T-cell (primary cell): ENCODE measurements at places on chromosomes 2 and 18. TPM values are rescaled to one million over a fixed set of nuclear protein-coding genes. Genes with fewer than 3 reads are reported as not detected.

DNA sequence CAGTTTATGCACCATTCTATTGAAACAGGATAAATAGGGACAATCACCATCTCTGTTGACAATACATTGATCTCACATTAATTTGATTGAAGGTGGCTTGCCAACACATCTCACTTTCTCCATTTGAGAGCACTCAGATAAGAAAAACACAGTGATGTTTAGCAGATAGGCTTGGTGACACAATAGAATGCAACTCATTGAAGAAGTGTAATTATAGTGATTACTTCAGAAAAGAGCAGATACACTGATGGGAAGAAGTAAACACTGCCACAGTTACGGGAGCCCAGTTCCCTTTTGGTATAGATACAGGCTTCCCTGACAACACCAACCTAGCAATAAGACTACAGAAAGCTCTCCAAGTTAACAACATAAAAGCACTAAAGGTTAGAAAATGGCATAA, 89.1 kb downstream of the FIGN start:
- no peak for DNase-seq

Gene EHD3
- total RNA-seq: 2.9 TPM

- DNase-seq: no peak
These were observed 789.8 kb upstream of the FSHR start for GRCh38 chr2:49943944-49944778.

Gene TDRD15
- not detected for total RNA-seq

GRCh38 chr2:25539136-25539535, 134.2 kb downstream of the DTNB start:
- no peak for DNase-seq

DNA sequence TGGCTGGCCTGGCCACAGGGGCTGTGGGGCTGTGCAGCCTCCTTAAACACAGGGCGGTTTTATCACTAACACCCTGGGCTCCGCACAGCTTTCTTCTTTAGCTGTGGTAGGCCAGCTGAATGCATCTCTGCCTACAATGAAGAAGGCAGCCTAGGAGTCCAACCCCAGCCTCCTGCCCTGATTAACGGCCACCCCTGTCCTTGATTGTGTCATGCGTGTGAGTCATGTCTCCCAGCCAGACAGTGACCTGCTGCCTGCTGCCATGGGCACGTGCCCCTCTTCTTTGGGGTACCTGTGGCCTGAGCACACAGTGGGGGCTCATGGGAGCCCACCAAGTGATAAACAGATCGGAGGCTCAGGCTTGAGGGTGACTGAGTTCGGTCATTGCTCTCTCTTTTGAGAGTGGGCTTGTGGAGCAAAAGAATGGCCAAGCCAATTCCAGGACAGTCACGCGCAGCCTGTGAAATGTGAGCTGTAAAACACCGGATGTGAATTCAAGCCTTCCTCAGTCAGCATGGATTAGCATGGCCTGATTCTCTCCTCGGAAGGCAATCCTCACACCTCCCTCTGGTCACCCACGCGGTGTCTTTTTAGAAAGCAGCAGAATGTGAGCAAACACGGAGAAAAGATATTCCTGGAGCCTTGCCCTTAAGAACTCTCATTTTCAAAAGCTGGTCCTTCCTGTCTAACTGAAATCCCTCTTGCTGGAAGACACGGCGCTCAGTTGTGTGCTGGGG, 144.1 kb downstream of the CELF4 start:
- DNase-seq: no peak

GRCh38 chr18:26992926-26993325, 127.4 kb upstream of the AQP4 start:
- no peak for DNase-seq

DNA sequence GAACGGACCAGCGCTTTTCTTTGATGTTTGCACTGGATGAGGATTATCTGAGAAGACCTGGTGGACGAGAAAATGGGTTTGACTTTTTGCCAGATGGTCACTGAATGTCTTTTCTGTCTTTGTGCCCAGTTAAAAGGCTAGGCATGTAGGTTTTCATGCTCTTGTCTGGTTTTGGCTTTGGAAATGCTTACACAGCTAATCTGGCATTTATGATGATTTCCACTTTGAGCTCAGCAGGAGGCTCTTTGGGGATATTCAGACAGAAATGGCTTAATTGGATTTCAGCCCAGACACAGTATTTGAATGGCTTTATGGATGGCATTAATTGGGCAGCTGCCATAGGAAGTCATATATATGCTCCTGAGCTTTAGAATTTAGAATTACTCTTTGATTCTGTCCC, 59.6 kb downstream of the NCK2 start:
- no peak for DNase-seq

DNA sequence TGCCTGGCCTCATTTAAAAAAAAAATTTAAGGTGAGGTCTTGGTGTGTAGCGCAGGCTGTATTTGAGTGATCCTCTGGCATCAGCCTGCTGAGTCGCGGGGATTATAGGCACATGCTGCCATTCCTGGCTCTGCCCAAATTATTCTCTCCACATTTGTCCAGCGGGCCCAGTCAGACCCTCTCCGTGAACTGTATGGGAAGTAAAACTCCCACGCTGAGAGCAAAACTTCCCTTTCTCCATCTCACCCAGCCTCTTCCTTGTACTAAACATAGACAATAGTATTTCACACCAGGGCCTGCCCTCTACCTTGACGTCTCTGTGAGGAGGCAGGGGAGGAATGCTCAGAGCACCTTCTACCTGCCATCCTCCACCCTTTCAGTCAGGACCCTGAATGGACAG, 37.0 kb downstream of the EIF4E2 start:
- DNase-seq: no peak

Gene PARD3B
- total RNA-seq: 0.92 TPM

DNA sequence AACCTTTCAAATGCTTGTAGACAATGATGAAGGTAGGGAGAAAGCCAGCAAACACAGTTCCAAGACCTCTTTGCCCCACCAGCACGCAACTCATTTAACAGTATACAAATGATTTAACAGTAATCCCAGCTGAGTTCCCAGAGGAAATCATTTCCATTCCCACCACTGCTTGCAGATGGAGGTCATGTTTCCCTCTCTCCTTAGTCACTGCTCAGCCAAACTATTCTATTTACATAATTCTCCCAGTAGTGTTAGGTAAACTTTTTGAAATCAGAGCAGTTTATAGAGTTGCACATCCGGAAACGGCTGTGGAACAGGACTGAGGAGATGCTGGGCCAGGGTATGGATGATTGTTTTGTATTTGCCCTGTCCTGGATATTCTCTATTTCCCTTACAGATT, 328.5 kb downstream of the FIGN start:
- no peak for DNase-seq

- DNase-seq: no peak
These were observed 37.8 kb upstream of the OLA1 start for GRCh38 chr2:174286172-174286571.

GRCh38 chr2:193837111-193837738, 1642.5 kb upstream of the TMEFF2 start:
- no peak for DNase-seq

DNA sequence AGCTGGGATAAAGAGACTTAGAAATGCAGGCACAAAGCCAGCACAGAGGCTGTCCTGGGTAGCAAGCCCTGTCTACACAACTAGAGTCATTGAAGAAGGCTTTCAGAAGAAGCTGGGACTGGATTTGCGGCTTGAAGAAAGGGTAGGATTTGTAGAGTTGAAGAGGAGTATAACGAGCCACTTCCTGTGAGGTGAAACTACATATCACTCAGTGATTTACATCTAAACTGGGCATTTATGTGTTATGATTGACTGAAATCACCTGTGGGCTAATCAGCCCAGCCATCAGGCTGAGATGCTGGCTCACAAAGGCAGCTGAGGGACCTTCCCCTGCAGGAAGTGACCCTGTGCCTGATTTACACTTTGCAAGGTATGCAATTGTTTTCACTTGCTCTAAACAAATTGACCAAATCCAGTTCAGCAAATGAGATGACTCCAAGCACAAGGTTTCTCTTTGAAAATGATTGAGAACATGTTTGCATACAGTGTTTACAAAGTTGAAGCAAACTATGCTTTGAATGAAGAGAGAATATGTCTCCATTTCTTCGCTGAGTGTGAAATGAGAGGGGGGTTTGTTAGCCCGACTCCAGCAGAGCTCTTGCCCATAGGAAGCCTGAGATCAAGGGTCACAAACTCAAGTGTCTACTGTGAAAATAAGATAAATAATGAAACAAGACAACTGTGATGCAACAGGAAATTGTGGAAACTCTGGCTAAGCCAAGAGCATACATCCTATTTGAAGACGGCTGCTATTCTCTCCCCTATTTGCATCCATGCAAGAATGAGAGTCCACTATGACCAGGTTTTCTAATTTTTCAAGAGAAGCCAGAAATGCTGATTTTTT, 69.3 kb upstream of the HK2 start:
- DNase-seq: no peak

DNA sequence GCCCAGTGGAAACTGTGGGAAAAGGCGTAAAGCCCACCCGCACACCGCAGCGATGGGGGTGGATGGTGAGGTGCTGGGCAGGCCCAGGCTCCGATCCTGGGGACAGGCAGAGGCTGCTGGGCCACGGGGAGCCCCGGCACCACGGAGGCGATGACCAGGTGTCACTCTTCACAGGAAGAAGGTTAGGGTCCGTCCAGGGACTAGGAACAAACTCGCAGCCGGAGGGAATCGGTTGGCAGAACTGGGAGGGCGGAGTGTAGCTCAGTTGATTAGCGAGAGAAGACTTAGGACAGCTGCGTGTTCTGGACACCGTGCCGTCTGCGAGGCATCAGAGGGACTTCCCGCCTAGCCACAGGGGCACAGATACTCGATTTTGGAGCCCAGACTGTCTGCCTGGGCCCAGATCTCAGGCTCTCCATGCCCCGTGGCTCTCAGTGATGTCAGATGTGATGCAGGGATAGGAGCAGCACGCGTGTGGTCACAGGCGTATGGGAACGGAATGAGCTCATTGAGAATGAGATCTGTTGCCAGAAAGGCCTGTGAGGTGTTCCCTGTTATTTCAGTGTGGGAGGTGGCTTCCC, 16.1 kb upstream of the ALLC start:
- no peak for DNase-seq

DNA sequence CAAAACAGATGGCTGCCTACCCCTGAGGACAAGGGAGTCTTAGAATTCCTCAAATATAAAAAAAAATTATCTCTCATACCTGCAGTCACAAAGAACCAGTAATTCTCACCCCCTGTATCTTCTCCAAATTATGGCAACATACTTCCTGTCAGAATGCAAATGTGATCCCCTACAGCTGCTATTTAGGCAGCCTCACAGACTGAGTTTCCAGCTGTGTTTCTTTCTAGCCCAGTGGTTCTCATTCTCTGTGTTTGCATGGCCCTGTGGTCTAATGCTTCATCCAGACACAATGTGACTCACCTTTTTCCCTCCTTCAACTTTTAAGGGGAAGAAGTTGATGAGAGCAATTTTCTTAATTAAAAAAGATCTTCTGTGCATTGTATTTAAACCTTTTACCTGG, 726.3 kb downstream of the TSN start:
- no peak for DNase-seq

GRCh38 chr2:197236816-197237215, 73.8 kb downstream of the ANKRD44 start:
- DNase-seq: no peak

GRCh38 chr2:176280867-176281658, 11.8 kb downstream of the MTX2 start:
- no peak for DNase-seq

Gene MAL
- 147 TPM for total RNA-seq

GRCh38 chr2:237734905-237735623, 63.5 kb upstream of the RBM44 start:
- DNase-seq: no peak

DNA sequence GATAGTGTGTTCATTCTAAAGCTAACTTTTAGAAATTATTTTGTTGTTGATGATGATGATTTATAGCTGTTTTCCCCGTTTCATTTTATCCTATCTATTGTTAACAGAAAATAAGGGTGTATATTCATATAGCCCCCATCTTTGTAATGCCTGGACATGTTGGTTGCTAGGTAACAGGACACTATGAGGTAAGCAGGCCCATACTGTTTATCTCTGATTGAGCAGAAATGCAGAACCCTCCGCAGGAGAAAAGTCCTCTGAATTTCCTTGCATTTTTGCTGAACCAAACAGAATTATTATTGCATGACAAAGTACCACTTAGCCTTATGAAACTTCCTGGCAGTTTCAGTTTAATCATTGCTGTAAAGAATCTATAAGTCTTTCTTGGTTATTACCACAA, 339.4 kb downstream of the DCC start:
- no peak for DNase-seq

Gene CNRIP1
- 0.59 TPM for total RNA-seq

DNA sequence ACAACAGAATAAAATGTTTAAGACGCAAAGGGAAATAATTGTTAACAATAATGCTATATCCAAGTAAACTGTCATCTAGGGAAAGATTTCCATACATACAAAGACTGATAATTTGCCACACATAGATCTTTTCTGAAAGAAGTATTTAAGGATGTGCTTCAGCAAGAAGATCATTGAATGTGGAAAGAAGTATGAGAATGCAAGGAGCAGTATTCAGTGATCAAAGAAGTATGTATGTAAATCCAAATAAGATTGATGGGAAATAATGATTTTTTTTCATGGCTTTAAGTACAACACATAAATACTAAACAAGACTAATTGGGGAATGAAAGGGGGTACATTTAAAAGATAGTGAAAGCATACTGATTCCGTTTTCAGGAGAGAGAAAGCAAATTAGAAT, 410.4 kb upstream of the HS6ST1 start:
- no peak for DNase-seq

Gene ANTXR1
- 0.62 TPM for total RNA-seq

DNA sequence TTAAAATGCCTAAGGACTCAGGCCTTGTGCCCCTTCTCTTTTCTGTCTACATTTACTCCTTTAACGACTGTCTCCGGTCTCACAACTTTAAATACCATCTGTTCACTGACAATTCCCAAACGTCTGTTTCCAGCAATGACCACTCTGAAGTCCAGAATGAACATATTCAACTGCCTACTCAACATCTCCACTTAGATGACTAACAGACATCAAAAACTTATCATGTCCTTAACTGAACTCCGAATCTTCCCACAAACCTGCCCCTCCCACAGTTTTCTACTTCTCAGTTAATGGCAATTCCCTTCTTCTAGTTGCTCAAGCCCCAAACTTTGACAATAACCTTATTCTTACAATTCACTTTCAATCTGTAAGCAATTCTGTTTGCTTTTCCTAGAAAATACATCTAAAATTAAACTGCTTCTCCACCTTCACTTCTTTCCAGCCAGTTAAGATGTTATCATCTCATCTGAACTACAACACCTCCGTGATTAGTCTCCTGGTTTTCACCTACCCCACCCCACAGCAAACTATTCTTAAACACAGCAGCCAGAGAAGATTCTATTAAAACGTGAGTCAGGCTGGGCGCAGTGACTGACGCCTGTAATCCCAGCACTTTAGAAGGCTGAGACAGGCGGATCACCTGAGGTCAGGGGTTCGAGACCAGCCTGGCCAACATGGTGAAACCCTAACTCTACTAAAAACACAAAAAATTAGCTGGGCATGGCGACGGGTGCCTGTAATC, 2.8 kb downstream of the C1D start:
- no peak for DNase-seq

Gene DSC2
- not detected for total RNA-seq

- DNase-seq: no peak
These were observed 15.3 kb downstream of the TET3 start for GRCh38 chr2:73999881-74000597.

Gene GKN2
- not detected for total RNA-seq

- DNase-seq: no peak
These were observed 597.8 kb upstream of the VRK2 start for GRCh38 chr2:57448816-57449215.
